ENCODE measurements at places on chromosomes 12 and 14.
A peak's percentile ranks its signal among the peaks of the same experiment; 100 is the strongest.

DNA sequence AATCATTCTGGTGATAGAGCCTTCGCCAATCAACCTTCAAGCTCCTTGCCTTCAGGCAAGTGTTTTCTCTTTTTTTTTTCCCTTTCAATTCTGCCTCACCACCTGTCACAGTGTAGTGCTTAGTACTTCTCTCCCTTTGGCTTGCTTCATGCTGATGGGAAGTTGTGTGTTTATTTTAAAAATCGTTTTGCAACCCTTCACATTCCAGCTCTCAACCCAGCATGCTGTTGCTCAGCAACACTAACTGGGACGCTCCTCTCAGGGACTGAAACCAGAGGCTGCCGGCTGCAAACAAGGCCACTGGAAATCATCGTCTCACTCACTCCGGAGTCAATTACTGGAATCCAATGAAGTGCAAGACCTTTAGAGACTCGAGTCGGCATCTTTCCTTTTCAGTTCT, 342.7 kb downstream of the PRKD1 start:
- no peaks in the 10 kb centered on the region for H3K36me3 ChIP-seq
- no peak overlapping the region for H3K27ac ChIP-seq
- no peaks in the 10 kb centered on the region for H3K27me3 ChIP-seq
- peaks cover 24% of the 10 kb centered on the region for H3K4me1 ChIP-seq
- H3K4me3 ChIP-seq, result no peak overlapping the region
- peak; percentile 86 for DNase-seq

GRCh38 chr14:61271552-61271951, 9.6 kb downstream of the TMEM30B start:
- H3K4me1 ChIP-seq, result peaks cover 7% of the 10 kb centered on the region
- H3K4me3 ChIP-seq, result no peak overlapping the region
- DNase-seq, result no peak
- H3K36me3 ChIP-seq, result no peaks in the 10 kb centered on the region

DNA sequence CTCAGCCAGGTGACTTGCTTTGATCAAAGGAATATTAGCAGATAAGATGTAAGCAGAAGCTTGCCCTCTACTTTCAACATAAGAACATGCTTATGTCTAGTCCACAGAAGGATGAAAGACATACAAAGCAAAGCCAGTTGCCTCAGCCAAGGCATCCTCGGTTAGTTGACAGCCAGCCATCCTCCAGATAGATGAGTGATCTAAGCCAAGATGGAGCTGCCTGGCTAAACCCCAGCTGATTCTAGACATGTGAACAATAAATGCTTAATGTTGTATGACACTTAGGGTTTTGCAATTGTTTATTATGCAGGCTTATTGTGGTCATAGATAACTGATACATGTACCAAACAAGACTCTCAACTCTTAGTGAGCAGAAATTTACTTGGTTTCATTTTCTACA, 157.6 kb upstream of the TMTC2 start:
- H3K4me1 ChIP-seq, result peaks cover 10% of the 10 kb centered on the region
- no peak overlapping the region for H3K4me3 ChIP-seq
- H3K27me3 ChIP-seq, result no peaks in the 10 kb centered on the region
- no peaks in the 10 kb centered on the region for H3K36me3 ChIP-seq
- no peak for DNase-seq

DNA sequence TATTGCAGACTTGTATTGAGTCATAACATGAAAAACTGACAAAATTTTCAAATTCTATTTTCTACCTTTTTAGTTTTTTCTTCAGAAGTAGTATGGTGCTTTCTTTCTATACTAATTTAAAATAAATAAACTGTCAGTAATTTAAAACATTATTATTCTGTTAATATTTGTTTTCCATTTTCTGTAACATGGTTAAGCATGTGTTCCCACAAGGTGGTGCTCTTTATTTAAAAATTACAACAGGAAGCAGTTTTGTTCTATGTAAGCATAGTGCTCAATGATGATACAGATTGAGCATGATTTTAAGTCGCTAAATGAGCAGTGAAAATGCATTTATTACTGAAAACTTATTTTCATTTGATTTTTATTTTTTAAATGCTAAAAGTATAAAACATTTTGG, 114.6 kb downstream of the PPFIA2 start:
- no peaks in the 10 kb centered on the region for H3K4me1 ChIP-seq
- no peaks in the 10 kb centered on the region for H3K36me3 ChIP-seq
- no peaks in the 10 kb centered on the region for H3K27me3 ChIP-seq
- no peak for DNase-seq
- H3K27ac ChIP-seq, result no peak overlapping the region

- no peak overlapping the region for H3K4me3 ChIP-seq
- no peaks in the 10 kb centered on the region for H3K27me3 ChIP-seq
- H3K4me1 ChIP-seq, result peaks cover 6% of the 10 kb centered on the region
- no peaks in the 10 kb centered on the region for H3K36me3 ChIP-seq
- no peak for DNase-seq
- no peak overlapping the region for H3K27ac ChIP-seq
Measured at GRCh38 chr12:93978553-93978952, 169.8 kb upstream of the PLXNC1 start.
